ENCODE measurements at places on chromosomes 1 and 21.

- no peak for DNase-seq
Observed at GRCh38 chr1:160220301-160220700, 15.1 kb downstream of the PEA15 start.

DNA sequence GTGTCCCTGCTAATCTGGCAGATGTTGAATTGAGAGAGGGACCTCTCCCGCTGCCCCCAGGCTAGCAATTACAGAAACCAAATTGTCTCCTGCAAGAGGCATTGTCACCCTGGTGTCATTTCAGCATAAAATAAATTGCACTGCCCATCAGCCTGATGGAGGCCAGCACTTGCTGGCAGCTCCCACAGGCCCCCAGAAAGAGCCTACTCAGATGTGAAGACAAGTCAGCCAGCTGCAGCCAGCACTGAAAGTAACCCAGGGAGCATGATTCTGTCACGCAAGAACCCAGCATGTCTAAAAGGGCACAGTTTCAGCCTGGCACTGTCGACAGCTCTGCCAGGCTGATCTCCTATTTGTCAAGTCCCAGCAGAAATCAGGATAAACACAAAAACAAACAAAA is 110.3 kb upstream of the CTTNBP2NL start:
- DNase-seq = no peak

DNA sequence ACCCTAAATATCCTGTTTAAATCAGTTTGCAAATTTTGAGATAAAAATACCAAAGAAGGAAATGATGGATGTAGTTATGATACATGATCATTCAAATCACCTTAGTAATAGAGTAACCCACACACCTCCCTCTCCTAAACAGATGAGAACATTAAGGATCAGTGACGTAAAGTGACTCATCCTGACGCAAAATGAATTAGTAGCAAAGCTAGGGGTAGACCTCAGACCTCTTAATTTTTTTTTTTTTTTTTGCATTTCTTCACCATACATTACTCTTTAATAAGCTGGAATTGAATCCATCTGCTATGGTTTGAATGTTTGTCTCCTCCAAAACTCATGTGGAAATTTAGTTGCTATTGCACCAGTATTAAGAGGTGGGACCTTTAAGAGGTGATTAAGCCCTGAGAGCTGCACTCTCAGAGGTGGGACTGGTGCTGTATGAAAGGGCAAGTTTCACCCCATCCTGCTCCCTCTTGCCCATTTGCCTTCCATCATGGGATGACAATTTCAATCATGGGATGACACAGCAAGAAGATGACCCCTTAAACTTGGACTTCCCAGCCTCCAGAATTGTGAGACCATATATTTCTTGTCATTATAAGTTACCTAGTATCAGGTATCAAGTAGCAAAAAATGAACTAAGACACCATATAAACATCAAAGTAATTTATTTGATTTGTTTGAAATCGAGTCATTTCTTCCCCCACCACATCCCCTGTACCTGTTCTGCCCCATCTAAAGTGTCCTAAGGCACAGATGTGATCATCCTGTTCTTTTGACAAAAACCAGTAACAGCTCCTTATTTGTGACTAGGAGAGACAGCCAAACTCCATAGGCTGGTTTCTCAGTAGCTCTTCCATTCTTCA is 114.6 kb upstream of the DUSP10 start:
- DNase-seq = no peak

DNA sequence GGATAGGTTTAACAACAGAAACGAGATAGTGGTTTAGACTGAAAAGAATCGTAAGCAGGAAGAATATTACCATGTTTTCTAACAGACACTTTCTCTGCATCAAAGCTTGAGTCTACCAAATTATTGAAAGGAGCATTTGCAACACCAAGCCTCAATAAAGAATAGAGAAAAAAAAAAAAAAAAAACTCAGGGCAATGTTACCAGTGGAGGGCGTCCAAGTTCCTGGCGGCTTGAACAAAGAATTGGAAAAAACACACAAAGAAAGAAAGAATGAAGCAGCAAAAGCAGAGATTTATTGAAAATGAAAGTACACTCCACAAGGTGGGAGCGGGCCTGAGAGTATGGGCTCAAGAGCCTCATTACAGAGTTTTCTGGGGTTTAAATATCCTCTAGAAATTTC is 686.5 kb upstream of the ADGRL2 start:
- DNase-seq = no peak

DNA sequence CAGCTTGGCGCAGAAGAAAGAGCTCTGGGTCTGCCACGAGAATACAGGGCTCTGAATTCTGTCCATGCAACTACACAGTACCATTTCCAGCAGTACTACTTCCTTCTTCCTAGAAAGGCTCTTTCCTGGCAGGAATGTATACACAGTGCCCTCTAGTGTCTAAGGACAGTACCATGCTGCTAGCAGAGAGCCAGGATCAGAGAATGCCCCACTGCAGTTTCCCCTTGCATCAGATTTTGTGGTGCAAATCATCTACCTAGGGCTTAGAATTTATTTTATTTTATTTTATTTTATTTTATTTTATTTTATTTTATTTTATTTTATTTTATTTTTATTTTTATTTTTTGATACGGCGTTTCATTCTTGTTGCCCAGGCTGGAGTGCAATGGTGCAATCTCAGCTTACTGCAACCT is 50.8 kb downstream of the PAX7 start:
- DNase-seq = no peak

DNA sequence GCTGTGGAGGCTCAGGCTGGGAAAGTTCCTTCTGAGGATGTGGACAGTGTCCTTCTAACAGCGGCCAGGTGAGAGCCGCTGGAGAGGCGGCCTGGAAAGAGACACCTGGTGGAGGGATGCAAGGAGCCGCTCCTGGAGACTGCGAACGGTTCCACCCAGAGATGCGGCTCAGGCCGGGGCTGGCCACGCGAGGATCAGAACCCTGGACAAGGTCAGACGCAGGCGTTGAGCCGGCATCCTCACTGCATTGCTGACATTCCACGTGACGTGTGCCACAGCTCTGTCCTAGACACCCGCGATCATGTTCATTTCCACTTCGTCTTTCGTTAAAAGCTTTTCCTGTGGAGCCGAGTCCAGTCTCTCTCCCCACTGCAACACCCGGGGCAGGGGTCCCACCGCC is 28.8 kb downstream of the CFAP74 start:
- no peak for DNase-seq

DNA sequence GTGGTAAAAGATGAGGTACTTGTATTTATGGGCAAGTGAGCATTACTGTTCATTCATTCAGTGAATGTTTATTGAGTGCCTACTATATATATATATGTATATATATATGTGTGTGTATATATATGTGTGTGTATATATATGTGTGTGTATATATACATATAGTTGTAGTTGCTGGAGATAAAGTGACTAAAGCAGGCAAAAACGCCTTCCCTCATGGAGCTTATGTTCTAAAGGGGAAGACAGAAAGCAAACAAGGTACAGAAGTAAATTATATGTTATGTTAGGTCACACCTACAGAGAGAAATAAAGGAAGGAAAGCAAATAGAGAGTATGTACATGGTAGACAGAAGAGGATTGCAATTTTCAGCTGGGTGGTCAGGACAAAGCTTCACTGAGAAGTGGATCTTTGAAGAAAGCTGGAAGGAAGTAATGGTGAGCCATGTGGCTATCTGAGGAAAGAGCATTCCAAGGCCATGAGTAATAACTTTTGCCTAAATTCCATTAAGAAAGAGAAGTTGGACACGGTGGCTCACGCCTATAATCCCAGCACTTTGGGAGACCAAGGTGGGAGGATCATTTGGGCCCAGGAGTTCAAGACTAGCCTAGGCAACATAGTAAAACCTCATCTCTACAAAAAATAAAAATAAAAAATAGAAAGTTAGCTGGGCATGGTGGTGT is 33.5 kb upstream of the KLF17 start:
- no peak for DNase-seq

DNA sequence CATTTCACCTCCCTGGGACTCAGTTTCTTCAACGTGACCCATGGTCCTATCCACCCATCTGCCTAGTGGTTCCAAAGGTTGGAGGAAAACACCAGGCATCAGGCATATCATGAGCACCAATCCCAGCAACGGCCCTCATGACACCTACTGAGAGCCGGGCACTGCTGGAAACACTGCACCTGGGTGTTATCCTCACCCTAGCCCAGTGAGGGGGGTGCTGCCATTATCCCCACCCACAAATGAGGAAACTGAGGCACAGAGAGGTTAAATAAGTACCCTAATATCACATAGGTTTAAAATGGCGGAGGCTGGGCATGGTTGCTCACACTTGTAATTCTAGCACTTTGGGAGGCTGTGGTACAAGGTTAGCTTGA is 206.9 kb downstream of the MATN1 start:
- DNase-seq = no peak

DNA sequence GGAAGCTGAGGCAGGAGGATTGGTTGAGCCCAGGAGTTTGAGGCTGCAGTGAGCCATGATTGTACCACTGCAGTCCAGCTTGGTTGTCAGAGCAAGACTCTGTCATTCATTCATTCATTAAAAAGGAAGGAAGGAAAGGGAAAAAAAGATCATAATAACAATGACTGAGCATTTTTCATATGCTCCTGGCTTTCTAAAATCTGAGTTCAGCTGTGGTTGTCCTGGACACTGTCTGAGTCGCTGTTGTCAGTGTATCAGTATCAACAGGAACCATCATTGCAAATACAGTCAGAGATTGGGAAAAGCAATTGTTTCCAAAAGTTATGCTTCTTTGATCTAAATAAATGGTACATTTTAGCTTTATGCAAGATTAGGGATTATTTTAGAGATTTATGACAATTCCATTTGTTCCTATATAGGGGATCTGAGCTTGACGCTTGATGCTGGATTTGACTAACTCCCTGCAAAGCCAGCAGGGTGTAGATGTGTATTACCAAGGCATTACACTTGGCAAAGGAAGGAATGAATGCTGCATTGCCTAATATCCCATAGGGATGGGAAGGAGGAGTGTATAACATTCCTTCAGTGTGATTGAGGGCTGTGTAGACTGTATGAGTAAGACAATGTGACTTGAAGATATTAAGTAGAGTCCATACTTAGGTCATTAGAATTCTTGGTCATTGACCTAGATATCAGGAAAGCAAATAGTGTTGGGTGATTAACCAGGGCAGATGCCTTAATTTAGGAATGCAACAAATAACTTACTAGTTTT is 100.2 kb downstream of the DISP1 start:
- no peak for DNase-seq

DNA sequence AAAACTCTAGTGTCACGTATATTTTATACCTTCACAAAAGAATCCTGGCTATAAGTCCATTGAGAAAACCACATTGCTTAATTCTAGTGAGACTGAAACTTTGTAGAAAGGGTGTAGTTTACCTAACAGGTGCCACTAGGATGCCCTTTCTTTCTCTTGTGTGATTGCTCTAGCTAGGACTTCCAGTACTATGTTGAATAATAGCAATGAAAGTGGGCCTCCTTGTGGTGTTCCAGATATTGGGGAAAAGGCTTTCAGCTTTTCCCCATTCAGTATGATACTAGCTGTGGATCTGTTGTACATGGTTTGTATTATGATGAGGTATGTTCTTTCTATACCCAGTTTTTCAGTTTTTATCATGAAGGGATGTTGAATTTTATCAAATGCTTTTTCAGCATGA is 39.7 kb upstream of the CHODL start:
- DNase-seq = no peak

DNA sequence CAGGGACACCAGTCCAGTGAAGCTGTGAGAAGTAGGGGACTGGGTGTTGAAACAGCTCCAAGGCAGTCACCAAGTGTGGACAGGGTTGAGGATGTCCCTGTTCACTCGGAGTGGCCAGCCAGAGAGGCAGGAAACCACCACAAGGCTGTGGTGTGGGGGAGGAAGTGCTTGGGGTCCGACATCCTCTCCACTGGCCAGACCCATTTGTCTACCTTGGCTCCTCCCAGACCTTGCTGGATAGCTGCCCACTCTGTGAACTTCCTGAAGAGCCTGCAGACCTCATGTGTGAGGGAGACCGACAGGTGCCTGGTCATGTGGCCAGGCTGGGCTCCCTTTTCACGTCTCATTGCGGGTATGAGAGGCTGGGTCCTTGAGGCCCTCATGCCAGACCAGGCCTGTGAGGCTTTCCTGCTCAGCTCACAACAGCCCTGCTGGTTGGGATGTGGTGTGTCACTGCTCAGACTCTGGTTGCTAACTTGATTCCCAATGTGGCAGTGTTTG is 21.8 kb downstream of the CYP4B1 start:
- no peak for DNase-seq

DNA sequence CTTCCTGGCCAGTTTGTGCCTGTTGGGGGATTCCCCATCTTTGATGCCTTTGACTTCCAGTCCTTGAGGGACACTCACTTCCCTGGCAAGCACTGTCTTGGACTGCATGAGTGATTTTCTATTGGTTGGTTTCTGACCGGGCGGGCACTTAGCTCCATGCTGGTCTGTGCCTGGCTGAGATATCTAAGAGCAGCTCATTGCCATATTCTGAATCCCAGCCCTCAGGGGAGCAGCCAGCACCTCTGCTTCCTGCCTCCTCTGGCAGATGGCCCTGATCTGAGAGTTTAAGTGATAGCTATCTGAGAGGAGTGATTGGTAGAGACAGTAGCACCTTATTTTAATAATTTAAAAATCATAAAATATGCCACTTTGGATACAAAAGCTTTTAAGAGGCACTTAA is 52.5 kb downstream of the DISC1 start:
- DNase-seq = no peak

GRCh38 chr1:75764057-75764655 is 21.9 kb upstream of the RABGGTB start:
- no peak for DNase-seq

- DNase-seq = no peak
Observed at GRCh38 chr1:150473659-150474058, 13.6 kb upstream of the TARS2 start.

DNA sequence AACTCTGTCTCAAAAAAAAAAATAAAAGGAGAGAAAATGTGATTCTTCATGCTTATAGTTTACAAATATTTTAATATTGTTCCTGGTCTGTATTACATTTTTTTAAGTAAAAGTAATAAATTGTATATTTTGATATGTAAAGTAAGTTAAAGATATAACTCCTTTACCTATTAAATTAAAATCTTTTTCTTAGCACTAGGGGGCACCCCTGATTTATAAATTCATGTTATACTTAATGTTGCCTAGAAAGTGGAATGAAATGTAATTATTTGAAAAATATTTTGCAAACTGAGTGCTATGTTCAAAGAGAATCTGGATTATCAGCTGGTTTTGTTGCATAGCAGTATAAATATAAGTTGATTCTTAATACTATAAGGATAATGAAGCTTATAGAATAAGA is 49.2 kb downstream of the RALGPS2 start:
- DNase-seq = no peak
